T-helper 1 cell treated with Interleukin-12 subunit alpha and Interleukin-12 subunit beta and Interleukin-4 antibody, amounts not matched to agents 30 ng/mL and 1 ng/mL, for 36 hours (primary cell): ENCODE measurements at places on chromosomes 7 and 10. TPM values are rescaled to one million over a fixed set of nuclear protein-coding genes. Genes with fewer than 3 reads are reported as not detected.

The ACSM6 gene
- total RNA-seq: not detected in 2 replicates

The ABLIM1 gene
- total RNA-seq: 68.3 and 78.1 TPM in 2 replicates

The TRPV5 gene
- total RNA-seq: 0.10 TPM in 1 of 2 replicates, not detected in the other

The OR2A12 gene
- total RNA-seq: not detected in 2 replicates

The LAMTOR4 gene
- 150 and 161 TPM in 2 replicates for total RNA-seq

The ORAI2 gene
- 82.5 and 84.9 TPM in 2 replicates for total RNA-seq

The CYP2C8 gene
- 0.22 TPM in 1 of 2 replicates, not detected in the other for total RNA-seq

The SPDYE3 gene
- total RNA-seq: not detected in 2 replicates

The FAM13C gene
- total RNA-seq: not detected in 2 replicates

The KCND2 gene
- not detected in 2 replicates for total RNA-seq

The LRRC18 gene
- total RNA-seq: not detected in 2 replicates

The DMTF1 gene
- total RNA-seq: 115 and 123 TPM in 2 replicates

The ANKRD61 gene
- total RNA-seq: 0.49 TPM in 1 of 2 replicates, not detected in the other

The SEMA4G gene
- 0.85 and 0.88 TPM in 2 replicates for total RNA-seq

The AGR2 gene
- not detected in 2 replicates for total RNA-seq

The NPM3 gene
- 33.3 and 35.2 TPM in 2 replicates for total RNA-seq

The SAP25 gene
- total RNA-seq: 20.9 and 23.8 TPM in 2 replicates

The CPVL gene
- 0.27 and 0.86 TPM in 2 replicates for total RNA-seq

The RPEL1 gene
- not detected in 2 replicates for total RNA-seq

The ZNF485 gene
- 2.8 and 3.1 TPM in 2 replicates for total RNA-seq

The LYZL2 gene
- total RNA-seq: not detected in 2 replicates

The SEMA3D gene
- total RNA-seq: not detected in 2 replicates

The OR2A5 gene
- total RNA-seq: not detected in 2 replicates

The LEP gene
- not detected in 2 replicates for total RNA-seq

The SLC26A3 gene
- not detected in 2 replicates for total RNA-seq

The SYT15B gene
- total RNA-seq: 0.17 and 0.39 TPM in 2 replicates

The CADPS2 gene
- not detected in 2 replicates for total RNA-seq

The LRMDA gene
- total RNA-seq: not detected in 2 replicates

The GNAT3 gene
- not detected in 2 replicates for total RNA-seq
